Tibial artery (tissue), 4 donors: ENCODE measurements at places on chromosomes 3 and 15.

GRCh38 chr15:25883463-25884259 lies 20.5 kb upstream of the ATP10A start:
- DNase-seq = no peak

- no peak for DNase-seq
These were observed 661.7 kb downstream of the MCTP2 start for GRCh38 chr15:94893091-94893490.

DNA sequence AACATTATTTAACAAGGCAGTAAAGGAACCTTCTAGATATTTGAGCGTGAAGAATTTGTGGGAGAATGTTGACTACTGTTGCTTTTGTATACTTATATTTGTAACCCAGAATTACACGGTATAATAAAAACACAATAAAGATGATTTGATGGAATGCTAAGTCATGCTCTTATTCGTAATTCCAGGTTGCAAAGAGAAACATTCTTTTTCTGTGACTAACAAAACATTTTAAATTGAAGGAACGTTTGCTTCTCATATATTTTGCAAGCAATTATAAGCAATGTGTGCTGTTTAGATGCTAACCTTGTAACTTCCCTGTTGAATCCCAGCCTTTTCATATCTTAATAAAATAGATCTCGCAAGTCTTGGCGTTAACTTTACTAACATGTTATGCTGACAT lies 124.4 kb upstream of the CGNL1 start:
- DNase-seq = no peak

- DNase-seq = no peak
These were observed 4.3 kb downstream of the TLR9 start for GRCh38 chr3:52221141-52221562.

DNA sequence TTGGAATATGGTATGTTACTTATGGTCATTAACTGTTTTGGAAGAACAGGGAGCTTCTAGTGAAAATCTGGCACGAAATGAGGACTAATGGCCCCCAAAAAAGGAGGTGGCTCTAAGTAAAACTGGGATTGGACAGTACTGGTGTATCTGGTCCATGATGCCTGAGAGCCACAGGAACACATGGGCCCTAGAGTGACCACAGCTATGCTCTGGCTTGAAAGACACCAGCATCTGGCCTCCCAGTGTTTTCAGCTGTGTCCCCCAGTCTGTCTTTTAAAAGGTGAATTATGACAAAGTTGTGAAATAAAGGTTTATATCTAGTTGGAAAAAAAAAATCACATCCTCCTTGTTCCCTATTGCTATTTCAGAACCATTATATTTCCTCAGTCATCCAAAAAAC lies 64.5 kb downstream of the GSK3B start:
- no peak for DNase-seq

DNA sequence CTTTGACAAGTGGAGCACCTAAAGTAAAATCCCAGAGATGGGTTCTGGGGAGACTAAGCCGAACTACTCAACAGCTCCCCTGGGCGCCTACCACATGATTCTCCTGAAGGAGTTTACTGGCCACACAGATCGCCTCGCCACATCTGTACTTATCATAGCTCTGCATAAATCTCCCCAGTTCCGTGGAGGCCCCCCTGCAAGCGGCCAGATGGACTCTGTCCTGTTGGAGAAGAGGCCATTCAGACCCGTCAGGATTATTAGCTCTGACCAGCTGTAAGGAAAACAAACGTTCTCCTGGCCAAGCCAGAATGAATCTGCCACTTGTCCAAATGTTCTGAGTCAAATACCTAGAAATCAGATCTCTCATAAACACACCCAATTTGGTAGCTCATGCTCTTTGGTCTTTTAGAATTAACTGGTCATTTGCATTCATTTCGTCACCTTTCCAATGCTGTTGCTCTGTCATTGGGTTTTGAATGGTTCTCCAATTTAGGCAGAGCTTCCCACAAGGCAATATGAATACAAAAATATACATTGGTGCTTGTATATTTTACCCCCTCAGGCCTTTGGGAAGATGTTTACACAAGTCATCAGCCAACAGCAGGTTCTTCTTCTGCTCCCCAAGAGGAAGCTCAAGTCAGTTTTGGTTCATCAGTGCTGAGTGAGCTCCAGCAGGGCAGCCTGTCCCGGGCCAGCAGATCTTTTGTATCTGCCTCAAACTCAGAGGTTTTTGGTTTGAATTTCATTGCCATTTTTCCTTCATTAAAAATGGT lies 124.5 kb downstream of the THSD4 start:
- no peak for DNase-seq

DNA sequence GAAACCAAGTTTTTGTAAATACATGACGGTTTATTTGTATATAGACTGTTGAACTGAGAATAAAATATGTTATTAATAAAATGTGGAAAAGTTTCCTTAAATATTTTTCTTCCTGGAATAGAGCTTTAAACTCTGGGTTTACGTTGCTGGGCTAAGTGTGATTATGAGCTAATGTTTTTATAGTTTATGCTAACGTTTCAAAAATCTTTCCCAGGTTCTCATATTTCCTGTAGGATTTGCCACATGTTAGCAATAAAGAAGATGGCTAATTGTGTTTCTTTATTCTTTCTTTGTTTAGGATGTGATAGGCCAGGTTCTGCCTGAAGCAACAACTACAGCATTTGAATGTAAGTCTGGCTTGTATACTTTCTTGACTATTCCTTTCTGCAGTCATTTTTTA lies 7.2 kb downstream of the MAP2K5 start:
- DNase-seq = no peak

GRCh38 chr3:84960581-84960980 lies 1.8 kb downstream of the CADM2 start:
- DNase-seq = no peak

DNA sequence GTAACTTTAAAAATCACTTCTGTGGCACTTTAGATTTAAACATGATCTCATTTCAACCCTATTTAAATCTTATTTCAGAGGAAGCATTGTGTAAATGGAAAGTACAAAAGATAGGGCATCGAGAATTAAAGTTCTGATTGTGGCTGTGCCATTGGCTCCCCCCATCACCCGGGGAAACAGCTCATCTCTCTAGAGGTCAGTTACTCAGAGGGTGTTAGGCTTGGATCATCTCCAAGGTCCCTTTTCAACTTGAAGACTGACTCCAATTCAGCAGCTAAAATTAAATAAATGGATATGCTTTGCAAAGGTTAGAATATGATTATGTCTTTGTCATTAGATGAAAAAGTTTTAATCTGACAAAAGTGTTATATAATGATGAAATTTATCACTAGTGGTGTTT lies 20.1 kb downstream of the CADM2 start:
- DNase-seq = no peak

GRCh38 chr15:68407886-68408881 lies 23.8 kb downstream of the ITGA11 start:
- DNase-seq = peak; percentile 59

DNA sequence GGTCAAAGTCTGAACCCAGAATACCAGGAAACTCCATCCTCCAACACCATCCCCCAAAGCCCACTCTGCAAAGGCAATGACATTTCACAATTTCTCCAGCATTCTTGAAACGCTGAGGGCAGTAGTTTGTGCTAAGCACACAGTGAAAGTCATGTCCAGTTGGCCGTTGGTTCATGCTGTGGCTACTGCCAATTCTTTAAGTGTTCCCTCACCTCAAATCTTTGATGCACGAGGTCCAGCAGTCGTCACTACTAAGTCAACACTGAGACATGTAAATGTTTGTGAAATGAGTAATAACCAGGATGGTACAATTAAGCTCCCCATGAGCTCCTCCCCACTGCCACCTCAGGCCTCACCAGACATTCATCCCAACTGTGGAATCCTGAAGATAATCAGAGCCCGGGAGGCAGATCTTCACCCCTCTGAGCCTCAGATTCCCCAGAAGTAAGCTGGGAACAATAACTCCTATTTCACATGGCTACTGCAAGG lies 7.0 kb downstream of the SUCLG2 start:
- no peak for DNase-seq

DNA sequence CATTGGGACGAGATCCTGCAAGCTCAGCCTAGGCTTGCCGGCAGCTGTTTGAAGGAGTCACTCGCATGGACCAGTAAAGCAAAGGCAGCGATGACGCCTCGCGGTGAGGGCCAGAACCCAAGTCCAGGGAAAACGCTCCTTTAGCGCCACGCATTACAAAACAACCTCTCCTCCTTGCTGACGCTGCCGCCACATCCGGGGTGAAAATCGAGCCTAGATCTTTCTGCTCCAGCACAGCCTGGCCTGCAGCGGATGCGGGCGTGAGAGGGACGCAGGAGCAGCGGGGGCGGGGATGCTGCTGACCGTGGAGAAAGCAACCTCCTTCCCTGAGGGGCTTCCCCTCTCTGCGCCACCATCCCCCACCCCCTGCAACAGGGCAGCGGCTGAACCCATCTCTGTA lies 46.7 kb downstream of the CASR start:
- DNase-seq = no peak

GRCh38 chr15:95284933-95285421 lies 1045.5 kb upstream of the NR2F2 start:
- no peak for DNase-seq

DNA sequence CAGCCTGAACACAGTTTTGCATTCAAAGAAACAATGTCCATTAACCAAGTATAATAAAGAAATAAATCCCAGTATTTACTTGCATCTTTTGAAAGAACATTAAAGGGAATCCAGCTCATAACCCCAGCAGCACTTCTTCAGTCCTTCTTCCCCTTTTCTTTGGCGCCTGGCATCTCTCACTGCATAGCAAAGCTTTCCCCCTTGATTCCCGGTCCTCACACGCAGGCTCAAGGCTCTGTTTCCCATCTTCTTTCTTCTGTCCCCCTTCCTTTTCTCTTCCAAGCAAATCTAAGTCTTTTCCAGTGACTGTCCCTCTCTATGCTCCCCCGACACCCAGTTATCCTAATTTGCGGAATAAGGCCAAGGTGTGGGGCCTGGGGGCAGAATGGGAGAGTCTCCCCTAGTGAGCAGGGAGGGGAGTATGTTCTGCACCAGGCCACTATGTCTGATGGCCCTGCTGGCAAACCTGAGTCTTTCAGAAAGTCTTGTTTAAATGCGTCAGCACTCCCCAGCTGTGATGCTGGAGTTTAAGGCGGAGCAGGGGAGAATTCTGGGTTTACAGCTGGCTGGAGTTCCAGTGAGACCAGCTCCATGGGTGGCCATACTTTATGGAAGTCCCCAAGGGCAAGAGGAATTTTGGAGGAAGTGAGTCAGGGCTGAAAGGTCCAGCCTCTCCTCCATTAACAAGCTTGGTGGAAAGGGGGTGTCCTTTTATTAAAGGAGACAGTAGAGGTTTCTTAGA lies 42.1 kb downstream of the GOLGA6A start:
- DNase-seq = peak; percentile 86

- DNase-seq = no peak
These were observed 3.4 kb upstream of the SKOR1 start for GRCh38 chr15:67821784-67822440.

GRCh38 chr15:34914317-34914716 lies 55.2 kb downstream of the AQR start:
- DNase-seq = no peak

DNA sequence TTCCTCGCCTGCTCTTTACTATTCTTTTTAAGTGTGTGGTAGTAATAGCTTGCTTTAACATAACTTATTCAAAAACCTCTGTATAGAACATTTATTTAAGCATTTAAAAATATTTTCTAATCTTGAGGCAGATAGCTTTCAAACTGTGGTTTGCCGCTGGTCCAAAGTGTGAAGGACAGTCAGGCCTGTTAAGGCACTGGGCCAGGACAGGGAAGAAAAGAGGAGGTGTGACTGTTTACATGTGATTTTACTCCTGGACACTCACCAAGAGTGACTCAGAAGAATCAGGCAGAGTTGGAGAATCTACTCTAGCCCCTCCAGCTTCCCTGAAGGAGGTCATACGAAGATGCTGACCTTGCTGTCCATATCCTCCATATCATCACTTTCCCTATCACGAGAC lies 44.7 kb downstream of the CEP152 start:
- no peak for DNase-seq

GRCh38 chr15:83108266-83109219 lies 1.1 kb downstream of the TM6SF1 start:
- DNase-seq = peak; percentile 76

GRCh38 chr3:183688874-183689273 lies 8.7 kb upstream of the YEATS2 start:
- DNase-seq = no peak

- DNase-seq = no peak
These were observed 80.6 kb downstream of the FBXL22 start for GRCh38 chr15:63677778-63678177.

DNA sequence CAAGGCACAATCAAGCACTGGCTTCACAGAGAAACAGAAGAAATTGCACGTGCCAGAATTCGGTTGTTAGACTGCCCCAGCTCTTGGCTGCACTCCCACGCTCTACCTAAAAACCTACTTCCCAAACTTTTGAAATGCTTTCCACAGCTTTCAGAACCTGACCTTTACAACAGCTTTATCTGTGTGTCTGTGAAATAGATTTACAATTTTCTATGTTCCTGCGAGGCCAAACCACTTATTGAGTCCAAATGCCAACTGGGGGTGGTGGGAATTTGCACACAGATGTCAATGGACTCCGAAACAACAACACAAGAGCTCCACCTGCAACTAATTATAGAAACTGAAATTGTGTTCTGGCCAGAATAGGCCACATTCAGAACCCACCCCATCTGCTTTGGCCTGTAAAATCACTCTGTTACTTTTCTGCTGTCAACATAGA lies 44.6 kb downstream of the ERC2 start:
- no peak for DNase-seq

DNA sequence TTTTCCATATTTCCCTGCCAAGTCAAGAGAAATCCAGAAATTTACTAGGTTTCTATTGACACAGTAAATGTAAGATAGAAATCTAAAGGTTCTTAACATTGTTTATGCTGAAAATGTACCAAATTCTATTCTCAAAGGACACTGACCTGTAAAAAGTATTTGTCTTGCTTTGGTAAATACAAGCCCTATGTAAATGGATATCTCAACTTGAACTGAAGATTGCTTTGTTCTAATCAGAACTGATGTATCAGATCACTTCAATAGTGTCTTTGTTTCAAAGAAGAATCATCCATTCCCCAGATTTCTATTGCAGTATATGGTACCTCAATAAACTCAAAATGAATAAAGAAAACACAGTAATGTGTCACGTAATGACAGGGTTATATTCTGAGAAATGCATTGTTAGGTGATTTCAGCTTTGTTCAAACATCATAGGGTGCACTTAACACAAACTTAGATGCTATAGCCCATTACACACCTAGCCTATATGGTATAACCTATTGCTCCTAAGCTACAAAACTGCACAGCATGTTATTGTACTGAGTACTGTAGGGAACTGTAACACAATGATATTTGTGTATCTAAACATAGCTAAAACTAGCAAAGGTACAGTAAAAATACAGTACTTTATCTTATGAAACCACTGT lies 143.5 kb upstream of the NECTIN3 start:
- no peak for DNase-seq

DNA sequence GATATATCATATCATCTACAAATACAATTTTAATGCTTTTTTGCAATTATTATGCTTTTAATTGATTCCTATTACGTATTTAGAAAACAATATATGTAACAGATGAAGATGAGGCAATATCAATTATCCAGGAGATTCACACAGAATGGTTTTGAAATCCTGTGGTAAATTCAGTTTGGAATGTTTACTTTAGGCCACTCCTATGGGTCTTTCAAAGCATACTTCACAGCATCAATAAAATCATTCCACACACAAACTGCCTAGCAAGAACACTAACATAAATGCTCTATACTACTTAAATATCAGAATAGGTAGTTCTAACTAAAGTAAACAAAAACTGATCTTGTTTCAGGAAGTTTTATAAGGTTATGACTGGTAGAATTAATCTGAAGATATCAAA lies 90.5 kb downstream of the FAM227B start:
- no peak for DNase-seq
